ENCODE measurements at places on chromosomes 7 and 10.

GRCh38 chr7:94436018-94436604, 41.4 kb downstream of the COL1A2 start:
- DNase-seq = peak; percentile 36

DNA sequence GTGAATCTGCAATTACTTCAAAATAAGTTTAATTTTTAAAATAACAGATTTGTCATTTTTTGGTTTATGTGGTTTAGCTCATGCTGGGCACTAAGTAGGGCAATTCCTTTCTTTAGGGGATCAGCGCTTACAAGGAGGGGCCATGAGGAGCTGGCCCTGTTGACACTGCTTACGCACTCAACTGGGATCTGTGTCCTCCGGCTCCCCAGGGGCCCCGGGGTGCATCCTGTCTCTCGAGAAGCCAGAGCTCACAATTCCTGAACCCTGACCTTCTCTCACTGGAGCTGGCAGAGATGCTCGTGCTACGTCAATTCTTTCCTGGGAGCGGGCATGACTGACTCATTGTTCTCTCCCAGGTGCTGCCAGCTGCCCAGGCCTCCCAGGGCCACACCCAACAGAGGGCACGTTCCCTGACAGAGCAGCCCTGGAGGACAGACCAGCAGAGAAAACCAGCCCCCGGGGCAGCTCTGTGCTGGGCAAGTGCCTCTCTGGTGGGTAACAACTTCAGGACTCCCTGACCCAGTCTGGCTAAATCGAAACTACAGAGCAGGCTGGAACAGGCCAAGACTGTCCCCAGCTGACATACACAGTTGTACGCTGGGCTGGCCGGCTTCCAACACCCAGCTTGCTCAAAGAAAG, 36.8 kb downstream of the CTBP2 start:
- no peak for DNase-seq

- no peak for DNase-seq
Observed at GRCh38 chr10:22391600-22391999, 46.3 kb downstream of the SPAG6 start.

- no peak for DNase-seq
Observed at GRCh38 chr7:40836218-40836617, 701.4 kb downstream of the SUGCT start.

DNA sequence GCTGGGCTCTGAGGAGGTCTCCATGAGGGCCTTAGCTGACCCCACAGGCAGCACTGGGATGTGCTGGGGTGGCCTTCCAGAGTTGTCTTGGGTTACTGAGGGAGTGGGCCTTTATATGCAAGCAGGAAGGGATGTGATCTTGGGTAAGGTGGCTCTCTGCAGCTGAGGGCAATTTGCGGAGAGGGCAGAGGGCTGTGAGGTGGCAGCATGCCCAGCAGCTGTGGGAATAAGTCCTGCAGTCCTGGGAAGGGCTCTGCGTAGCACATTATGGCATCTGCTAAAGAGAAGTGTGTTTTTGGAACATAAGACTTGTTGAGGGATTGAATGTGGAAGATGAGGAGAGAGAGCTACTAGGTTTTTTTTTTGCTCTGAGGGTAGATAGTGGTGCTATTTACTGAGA, 99.6 kb upstream of the KMT2E start:
- no peak for DNase-seq

DNA sequence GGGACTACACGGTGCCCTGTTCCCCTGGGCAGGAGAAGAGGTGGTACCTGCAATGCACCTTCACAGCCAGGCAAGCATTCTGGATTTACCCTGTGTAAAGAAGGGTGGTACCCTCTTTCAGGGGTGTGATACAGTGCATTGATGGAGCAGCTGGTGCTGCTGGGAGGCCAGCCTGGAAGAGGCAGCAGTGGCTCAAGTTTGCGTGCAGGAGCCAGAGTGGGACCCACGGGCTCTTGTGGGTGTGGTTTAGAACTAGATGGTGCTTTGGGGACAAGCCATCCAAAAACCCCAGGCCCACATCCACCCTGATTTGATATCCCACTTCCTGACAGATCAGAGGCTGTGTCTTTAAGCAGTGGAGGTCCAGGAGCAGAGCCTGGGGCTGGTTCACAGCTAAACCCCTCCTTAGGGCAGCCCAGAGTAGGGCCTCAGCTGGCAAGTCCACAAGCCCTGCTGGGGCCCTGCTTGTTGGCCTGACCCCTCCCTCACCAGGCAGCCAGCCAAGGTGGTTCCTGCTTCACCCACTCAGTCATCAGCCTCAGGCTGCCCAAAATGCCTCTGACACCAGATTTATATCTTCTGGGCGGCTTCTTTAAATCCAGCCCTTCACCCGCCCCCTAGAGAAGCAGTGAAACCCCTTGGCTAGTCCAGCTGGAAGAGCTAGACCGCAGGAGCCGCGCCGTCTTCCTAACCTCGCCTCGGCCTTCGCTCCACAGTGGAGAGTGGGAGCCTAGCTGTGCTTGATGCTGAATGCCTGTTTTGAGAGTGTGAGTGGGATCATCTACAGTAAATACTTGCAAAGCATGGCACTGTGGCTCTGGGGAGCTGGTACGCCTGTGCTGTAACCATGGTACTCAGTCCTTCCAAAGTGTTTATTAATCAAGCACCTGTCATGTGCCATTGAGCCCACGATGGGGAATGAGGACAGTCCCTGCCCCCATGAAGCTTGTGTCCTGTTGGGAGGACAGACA, 1.4 kb upstream of the ASIC3 start:
- DNase-seq = no peak

- DNase-seq = no peak
Observed at GRCh38 chr10:33286157-33286934, 48.1 kb downstream of the NRP1 start.

- no peak for DNase-seq
Observed at GRCh38 chr10:62819141-62819920, 3.2 kb upstream of the EGR2 start.

GRCh38 chr7:32256811-32257210, 186.6 kb upstream of the PDE1C start:
- no peak for DNase-seq

DNA sequence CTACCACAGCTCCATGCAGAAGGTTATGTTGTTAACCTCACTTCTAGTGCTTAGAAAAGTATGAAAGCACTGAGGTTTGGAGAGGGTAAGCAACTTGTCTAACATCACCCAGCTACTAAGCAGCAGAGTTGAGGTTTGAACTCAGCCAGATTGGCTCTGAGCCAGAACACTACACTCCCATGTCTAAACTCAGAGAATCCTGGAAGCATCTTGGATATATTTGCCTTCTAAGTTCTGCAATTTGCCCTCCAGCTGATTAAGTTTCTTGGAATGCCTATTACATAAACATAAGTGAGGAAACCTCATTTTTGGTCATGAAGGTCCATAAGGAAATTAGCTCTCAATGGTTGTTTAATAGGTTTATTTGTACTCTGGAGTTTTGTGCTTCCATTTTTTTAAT, 78.1 kb upstream of the PHYHIPL start:
- DNase-seq = no peak

DNA sequence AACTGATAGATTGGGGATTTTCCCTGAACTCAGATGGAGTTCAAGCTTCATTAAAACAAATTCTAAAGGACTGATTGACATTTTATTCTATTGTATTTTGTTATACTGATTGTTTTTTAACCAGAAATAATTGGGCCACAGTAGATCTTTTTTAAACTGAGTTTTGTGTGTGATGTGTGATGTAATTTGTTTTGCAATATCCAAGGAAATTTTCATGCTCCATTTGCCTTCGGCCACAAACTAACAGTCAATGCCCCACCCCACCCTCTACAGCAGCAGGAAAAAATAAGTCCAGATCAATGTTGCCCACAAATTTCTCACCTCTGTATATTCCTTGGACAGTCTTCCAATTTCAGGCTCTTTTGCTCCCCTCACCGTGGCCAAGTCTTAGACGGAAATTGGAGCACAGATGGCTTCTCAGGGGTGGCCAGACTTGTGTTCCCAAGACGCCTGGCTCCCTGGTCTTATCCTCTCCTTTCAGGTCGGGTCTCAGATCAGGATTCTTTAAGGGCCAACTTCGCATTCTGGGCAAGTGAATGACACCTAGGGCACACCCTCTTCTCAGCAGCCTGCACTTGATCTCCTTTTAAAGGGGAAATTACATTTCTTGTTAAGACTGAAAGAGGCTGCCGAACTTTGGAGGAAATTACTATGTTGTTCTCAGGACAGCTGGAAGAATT, at the start of gene SVOPL:
TSS of gene SVOPL (minus strand) at position 506 of the 680 bp plus-strand sequence. CDS start 22,317 bp downstream, outside the sequence.
- no peak for DNase-seq

Measured in CD14-positive monocyte (primary cell).